ENCODE measurements at places on chromosomes 7 and 10.

DNA sequence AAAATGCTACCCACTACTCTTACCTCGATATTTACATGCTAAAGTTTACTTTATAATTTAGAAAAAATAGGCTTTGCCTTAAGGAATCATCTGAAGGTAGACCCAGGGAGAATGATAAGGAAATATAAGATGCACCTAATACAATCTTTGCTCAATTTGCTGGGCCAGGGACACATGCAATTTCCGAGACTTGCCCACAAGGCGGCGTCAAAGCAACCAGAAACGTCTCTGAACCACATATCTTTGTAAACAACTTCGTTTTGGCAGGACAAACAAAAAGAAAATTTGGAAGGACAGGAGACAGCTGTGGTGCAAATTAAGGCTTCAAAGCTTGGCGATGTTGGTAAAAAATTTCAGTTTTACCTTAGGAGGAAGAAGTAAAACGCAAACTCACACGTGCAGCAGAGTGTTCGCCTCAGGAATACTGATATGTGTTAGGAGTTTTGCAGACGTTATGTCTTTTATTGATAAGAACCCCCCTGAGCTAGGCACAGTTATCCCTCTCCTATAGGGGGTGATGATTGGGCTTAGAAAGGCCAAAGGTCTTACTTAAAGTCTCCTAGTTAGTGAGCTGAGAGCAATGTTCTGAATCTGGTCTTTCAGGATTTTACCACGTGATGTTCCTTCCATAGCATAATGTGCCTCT lies 134.3 kb downstream of the PRKCQ start:
- no peak for DNase-seq

DNA sequence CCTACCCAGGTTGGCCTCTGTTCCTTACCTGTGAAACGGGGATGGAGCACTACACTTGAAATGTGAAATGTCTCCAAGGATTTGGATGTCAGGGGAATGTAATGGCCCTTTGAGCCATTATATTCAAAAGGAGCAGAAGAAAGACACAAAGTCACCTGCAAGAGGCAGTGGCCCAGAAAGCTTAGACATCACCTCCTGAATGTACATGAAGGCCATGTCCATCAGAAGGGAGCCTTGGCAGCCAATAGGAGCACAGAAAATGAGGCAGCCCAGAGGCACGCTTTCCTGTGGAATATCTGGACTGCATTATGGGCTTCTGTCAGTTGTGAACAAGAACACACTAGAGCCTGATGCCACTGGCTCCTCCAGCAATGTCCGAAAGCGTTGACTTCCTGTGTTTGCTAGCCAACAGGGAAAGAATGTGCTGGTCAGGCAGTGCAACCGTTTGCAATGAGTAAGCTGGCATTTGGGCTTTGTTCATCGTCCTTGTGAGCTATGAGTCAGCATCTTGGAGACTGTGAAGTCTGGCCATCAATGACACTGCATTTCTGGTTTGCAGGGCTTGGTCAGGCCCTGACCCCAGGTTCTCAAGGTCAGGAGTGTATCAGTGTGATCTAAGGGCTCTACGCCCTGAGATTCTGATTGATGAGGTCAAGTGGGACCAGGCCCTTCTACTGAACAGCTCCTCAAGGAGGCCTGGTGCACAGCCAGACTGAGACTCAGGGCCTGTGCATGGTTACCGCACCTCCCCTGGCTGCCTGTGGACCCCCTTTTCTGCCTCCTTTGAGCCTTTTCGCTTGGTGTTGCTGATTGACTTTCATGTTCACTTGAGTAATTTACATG lies 222.4 kb downstream of the RPS24 start:
- peak; percentile 98 for DNase-seq

DNA sequence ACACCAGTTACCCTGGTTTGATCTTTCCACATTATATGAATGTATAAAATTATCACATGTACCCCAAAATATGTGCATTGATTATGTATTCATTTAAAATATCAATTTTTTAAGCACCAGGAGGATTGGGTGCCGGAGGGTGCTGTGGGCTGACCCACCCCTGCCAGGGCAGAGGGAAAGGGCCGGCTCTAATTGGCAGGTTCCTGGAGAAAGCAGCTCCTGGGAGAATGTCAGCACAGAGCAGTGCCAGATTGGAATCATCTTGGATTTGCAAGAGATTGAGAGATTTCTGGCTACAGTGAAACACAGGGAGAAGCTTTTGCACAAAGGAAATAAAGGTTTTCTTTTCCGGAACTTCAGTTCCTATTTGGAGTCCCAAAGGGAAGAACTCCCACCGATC lies 264.4 kb upstream of the TCERG1L start:
- no peak for DNase-seq

DNA sequence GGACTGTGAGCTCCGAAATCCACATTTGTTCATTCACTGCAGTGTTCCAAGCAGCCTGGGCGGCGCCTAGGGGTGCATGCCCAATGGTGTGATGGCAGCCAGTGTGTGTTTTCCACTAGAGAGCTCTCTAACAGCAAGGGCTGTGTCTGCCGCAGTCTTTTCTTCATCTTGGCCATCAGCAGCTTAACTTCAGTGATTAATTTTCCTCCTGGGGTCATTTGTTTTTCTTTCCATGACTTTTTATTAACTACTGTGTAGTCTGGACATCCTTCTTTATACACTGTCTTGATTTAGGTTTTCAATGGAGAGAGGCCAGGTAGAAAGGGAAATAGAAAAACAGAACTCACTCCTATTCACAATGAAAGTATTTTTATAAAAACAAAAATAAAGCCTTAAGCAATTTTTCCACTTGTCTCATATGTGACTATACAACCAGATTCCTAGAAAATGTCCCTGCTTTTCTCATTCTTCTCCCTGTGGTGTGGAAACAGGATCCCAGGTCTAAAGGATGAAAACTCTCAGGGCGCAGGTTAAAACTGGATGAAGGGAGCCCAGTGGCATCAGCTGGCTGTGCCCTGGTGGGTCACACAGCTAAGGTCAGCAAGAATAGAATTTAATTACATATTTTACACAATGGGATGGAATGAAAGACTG lies 176.8 kb downstream of the PKD1L1 start:
- peak; percentile 86 for DNase-seq

DNA sequence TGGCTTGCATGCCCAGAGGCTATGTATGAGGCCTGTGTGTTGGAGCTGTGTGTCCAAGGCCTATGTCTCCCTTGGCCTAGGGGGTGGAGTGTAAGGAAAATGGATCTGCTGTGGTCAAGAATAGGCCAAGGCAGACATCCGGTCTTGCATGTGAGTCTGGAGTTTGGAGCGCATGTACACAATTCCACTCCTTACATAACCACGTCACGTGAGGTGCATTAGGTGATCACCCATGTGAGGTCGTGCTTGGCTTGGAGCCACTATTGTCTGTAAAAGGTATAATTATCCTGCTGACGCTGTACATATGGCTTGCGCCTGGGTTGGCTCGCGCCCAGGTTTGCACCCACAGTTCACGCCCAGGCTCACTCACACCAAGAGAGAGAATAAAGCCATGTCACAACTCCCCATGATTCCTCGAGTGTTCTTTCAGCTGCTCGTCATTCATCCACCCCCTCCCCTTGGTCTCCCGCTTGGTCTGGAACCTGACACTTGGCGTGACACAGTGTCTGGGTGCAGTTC lies 105.5 kb downstream of the BICC1 start:
- DNase-seq, result no peak

GRCh38 chr10:63543576-63543962 lies 22.4 kb downstream of the REEP3 start:
- DNase-seq, result no peak

DNA sequence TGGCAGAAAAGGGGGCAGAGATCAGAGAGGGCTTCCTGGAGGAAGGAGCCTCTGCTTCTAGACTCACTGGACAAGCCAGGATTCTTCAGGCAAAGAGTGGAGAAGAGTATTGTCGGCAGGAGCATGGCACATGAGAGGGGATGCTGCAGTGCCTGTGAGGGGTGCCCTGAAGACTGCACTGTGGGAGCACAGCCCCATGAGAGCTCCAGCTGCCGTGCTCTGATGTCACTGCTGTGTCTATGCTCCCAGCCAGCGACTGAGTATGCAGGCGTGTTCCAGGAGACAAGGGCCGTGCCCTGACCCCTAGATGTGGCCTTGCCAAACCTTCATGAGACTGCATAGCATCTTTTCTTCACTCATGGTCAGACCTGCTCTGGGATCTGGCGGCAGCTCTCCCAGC lies 339.1 kb downstream of the RPS24 start:
- no peak for DNase-seq

- DNase-seq, result no peak
These were observed 16.6 kb downstream of the COL28A1 start for GRCh38 chr7:7519056-7519455.

DNA sequence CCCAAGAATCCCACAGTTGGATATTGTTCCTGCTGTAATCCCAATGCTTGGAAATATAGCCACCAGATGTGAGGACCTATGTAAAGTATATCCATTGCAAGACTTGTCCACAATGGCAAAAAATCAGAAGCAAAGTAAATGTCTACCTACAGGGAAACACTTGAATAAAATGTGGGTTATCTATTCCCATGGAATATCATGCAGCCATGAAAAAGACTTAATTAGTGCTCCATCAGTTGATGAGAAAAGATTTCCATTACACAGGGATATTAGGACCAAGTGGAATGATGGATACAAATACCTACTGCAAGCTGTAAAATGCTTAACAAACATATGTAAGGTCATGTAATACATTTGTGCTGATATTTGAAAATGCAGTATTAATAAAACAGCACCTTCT lies 131.2 kb downstream of the BTAF1 start:
- no peak for DNase-seq

DNA sequence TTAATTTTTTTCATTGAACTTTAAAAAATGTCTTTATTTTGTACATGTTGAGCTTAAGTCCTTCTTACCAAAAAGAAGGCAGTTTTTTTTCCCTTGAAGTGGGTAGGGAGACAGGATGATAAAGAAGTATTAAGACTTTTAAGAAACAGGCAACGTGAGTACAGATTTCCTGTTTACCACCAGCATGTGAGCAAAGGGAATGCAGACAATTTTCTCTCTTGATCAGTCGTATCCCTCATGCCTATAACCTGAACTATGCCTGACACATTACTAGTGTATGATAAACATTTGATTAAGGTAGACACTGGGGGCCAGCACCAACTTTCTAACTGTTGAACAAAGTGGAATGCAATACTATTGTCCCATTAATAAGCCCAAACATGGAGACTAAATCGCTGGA lies 8.8 kb upstream of the OR2A2 start:
- DNase-seq, result no peak

GRCh38 chr10:128161031-128161430 lies 34.8 kb upstream of the MKI67 start:
- DNase-seq, result no peak

- no peak for DNase-seq
These were observed 131.3 kb downstream of the CTTNBP2 start for GRCh38 chr7:117741962-117742361.

- peak; percentile 9 for DNase-seq
These were observed 739 bp upstream of the CCDC186 start for GRCh38 chr10:114174695-114175188.

DNA sequence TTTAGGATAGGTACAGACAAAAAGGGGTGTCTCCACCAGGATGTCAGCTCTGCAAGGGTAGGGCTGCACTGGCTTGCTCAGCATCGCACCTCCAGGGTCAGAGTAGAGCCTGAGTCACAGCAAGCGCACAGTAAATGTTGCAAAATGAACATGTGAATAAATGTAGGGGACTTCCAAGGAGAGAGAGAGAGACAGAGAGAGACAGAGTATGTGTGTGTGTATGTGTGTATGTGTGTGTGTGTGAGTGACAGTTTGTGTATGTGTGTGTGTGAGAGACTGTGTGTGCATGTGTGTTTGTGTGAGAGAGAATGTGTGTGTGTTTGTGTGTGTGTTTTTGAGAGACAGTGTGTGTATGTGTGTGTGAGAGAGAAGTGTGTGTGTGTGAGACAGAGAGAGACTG lies 163.3 kb downstream of the RPS24 start:
- peak; percentile 51 for DNase-seq

GRCh38 chr7:135840591-135840990 lies 92.0 kb upstream of the FAM180A start:
- DNase-seq, result no peak

DNA sequence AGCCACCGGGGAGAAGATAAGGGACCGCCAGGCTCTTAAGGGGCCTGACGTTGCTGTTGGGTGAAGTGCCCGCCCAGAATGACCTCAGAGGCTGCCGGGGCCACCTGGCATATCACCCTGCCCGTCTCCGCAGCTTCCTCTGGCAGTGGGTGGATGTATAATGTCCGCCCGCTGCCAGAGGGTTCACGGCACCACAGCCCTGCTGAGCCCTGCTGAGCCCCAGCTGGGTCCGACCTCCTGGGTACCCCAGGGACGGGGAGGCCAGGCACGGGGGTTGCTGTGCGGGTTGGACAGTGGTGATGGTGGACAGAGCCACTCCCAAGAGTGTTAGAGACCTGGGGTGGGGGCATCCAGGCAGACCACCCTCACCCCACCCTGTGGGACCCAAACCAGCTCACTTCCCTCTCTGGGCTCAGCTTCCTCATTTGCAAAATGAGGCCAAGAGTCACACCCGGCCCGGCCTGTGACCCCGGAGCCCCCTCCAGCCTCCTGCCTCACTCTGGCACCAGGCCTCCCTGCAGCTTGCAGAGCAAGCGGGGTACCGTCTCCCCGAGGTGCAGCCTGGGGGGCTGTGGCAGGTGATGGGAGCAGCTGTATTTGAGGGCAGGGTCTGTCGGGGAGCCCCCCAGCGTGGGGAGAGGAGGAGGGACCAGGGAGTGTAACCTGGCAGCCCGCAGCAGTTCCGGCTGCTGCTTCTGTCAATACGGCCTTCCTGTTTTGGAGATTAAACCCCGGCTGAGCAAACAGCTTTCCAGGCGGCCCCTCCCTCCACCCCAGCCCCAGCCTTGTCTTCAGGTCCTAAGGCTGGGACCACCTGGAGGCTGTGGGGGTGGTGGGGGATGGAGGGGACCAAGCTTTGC lies 8.4 kb upstream of the LFNG start:
- DNase-seq, result no peak

GRCh38 chr7:119696336-119696735 lies 576.6 kb upstream of the KCND2 start:
- DNase-seq, result no peak

DNA sequence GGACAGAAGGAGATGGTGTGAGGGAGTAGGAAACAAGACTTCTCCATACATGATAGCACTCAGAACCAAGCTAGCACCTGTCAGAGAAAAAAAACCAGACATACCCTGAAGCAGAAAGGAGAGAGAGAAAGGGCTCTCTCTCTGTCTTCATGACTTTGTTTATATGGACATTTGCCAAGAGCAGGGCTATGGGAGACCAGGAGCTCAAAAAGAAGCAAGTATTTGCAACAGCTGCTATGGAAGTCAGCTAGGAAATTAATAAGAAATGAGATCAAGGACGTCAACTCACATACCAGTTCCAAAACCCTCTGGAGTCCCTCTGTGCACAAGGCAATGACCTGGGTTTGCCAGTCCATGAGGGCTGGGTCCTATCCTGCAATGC lies 111.6 kb downstream of the SGMS1 start:
- peak; percentile 31 for DNase-seq

Measured in astrocyte (in vitro differentiated cells and primary cell).